Astrocyte (in vitro differentiated cells and primary cell): ENCODE measurements at places on chromosomes 12 and 14. TPM values are rescaled to one million over a fixed set of nuclear protein-coding genes. Genes with fewer than 3 reads are reported as not detected.
A peak's percentile ranks its signal among the peaks of the same experiment; 100 is the strongest.

USP44 gene
- total RNA-seq, result 4.3 and 5.4 TPM in 2 replicates

GRCh38 chr14:74081491-74081890 is 2.8 kb downstream of the ALDH6A1 start:
- H3K27me3 ChIP-seq, result no peaks in the 10 kb centered on the region
- no peak overlapping the region for H3K27ac ChIP-seq
- no peak for DNase-seq
- H3K4me3 ChIP-seq, result no peak overlapping the region

PIK3C2G gene
- total RNA-seq, result 0.05 TPM in 1 of 2 replicates, not detected in the other

TEP1 gene
- 21.0 and 28.4 TPM in 2 replicates for total RNA-seq

DNA sequence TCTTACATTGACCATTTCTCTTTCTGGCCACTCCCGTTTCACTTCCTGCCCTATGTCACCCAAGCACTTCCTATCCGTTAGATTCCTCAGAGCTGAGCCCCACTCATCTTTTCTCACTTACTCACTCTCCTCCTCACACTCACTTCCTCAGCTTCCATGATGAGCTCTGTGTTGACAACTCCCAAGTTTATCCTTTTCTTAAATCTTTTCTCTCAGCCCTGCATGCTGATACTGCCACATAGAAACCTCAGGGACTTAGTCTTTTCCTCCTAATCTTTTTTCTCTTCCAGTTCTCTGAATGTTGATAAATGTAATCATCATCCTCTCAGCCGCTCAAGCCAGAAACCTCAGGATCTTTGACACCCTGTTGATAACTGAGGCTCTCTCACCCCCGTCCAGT is 99.6 kb downstream of the ANO6 start:
- no peak overlapping the region for H3K27ac ChIP-seq
- DNase-seq, result no peak
- no peak overlapping the region for H3K4me3 ChIP-seq
- H3K4me1 ChIP-seq, result no peaks in the 10 kb centered on the region
- no peaks in the 10 kb centered on the region for H3K27me3 ChIP-seq
- peaks cover 4% of the 10 kb centered on the region for H3K36me3 ChIP-seq

DNA sequence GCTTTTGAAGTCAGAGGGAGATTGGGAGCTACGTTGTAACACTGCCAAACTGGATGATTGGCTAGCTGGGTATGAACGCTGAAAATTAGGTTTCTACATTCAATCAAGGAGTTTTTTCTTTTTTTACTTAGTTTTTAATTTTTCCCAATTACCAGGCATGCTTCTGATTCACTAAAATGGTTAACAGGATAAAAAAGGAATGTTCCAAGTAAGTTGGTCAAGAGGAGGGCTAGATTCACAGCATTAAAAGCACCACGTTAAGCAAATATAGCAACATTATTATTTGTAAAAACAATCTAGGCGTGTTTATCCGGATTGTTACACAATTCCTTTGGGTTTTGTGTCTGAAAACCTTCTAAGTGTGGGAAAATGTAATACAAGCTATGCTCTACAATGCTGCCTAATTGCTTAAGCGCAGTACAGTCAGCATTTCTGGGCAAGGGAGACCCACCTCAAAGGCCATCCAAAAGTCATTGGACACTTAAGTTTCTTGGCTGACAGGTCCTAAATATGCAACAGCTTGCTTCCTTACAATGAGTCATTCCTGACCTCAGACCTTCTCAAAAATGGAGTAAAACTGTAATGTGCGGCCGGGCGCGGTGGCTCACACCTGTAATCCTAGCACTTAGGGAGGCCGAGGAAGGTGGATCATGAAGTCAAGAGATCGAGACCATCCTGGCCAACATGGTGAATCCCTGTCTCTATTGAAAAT is 1.2 kb downstream of the RPLP0 start:
- peak overlapping the region; percentile 72 for H3K27ac ChIP-seq
- peak overlapping the region; percentile 99 for H3K4me3 ChIP-seq
- no peaks in the 10 kb centered on the region for H3K27me3 ChIP-seq
- H3K4me1 ChIP-seq, result peaks cover 35% of the 10 kb centered on the region

CLEC2A gene
- total RNA-seq, result 0.84 and 2.0 TPM in 2 replicates

DNA sequence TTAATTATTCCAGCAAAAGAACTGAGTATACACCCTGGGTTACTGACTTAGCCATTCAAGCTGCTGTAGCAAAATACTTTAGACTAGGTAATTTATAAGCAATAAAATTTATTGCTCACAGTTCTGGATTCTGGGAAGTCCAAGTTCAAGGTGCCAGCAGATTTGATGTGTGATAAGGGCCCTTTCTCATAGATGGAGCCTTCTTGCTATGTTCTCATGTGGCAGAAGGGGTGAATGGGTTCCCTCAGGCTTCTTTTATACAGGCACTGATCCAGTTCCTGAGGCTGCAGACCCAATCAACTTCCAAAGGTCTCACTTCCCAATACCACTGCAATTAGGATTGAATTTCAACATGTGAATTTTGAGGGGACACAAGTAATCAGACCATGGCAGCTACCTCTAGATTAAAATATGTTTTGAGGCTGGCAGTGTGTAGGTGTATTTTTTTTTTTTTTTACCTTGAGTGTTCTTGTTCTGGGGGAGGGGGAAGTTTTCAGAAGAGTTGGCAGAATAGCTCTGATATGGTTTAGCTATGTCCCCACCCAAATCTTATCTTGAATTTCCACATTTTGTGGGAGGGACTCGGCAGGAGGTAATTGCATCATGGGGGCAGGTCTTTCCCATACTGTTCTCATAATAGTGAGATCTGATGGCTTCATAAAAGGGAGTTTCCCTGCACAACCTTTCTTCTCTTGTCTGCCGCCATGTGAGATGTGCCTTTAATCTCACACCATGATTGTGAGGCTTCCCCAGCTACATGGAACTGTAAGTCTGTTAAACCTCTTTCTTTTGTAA is 178.2 kb downstream of the RASSF9 start:
- no peaks in the 10 kb centered on the region for H3K4me1 ChIP-seq
- H3K27ac ChIP-seq, result no peak overlapping the region
- DNase-seq, result no peak
- no peaks in the 10 kb centered on the region for H3K27me3 ChIP-seq
- H3K4me3 ChIP-seq, result no peak overlapping the region
- no peaks in the 10 kb centered on the region for H3K36me3 ChIP-seq

DNA sequence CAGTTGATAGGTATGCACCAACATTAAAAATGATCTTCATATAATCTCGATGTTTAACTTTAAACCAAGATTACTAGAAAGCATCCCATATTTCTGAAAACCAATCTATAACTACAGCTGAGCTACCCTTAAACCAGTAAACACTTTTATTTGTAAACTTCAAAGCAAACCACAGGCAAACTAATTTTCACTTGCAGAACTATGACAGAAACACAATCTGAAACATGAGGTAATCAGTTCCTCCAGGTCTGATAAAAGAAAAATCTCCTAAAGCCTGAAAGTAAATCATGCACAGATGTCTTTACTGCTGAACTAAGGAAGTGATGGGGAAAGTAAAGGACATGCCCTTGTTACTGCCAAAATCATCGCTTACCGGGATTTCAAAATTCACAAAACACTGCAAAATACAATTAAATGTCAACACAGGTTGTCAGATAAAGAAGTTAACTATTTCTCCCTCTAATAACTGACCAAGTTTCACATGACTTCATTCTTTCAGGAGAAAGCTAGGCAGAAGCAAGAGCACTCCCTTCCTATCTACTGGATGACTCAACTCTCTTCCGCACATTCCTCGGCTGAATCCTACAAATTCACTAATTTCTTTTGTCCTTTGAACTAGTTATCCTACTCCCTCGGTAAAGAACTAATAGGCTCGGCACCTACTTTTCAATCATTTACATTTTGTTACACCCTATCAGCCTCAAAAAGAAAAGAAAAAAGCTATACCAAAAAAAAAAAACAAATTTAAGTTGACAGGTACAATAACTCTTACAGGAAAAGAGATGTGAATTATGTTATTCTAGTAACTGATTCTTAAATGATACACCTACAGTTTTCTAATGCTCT is 1.4 kb downstream of the EEA1 start:
- no peaks in the 10 kb centered on the region for H3K27me3 ChIP-seq
- peak; percentile 77 for DNase-seq
- peak overlapping the region; percentile 76 for H3K4me3 ChIP-seq

GRCh38 chr14:72744416-72745120 is 149.3 kb downstream of the DPF3 start:
- H3K4me1 ChIP-seq, result peaks cover 23% of the 10 kb centered on the region
- H3K4me3 ChIP-seq, result no peak overlapping the region
- H3K36me3 ChIP-seq, result no peaks in the 10 kb centered on the region
- DNase-seq, result no peak
- H3K27ac ChIP-seq, result peak overlapping the region; percentile 88
- H3K27me3 ChIP-seq, result no peaks in the 10 kb centered on the region

GUCY2C gene
- total RNA-seq, result 0.09 and 0.10 TPM in 2 replicates

GRCh38 chr12:124395284-124395752 is 100.4 kb downstream of the RFLNA start:
- H3K4me3 ChIP-seq, result no peak overlapping the region
- H3K36me3 ChIP-seq, result peaks cover 12% of the 10 kb centered on the region
- H3K27ac ChIP-seq, result no peak overlapping the region
- peaks cover 54% of the 10 kb centered on the region for H3K4me1 ChIP-seq
- no peak for DNase-seq
- no peaks in the 10 kb centered on the region for H3K27me3 ChIP-seq

DNA sequence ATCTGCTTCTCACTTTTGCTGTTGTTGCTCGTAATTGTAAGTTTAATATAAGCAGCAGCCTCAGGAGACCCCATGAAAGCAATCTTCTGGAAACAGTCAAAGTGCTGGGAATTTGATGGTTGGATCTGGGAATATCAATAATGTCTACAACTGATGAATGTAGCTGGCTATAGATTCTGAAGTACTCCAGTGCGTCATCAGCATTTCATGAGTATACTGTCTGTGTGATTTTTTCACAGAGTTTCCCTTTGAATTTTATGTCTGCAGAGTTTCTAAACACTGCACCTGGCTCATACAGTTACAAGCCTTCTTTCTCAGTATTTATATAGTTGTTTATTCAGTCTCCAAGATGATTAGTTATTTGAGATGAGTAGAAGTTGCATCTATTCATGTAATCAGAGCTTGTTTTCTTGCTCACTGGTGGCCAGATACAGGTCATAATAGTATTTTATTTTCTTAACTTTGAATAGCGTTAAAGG is 222.3 kb downstream of the RAD51B start:
- H3K4me3 ChIP-seq, result no peak overlapping the region
- DNase-seq, result no peak
- H3K27ac ChIP-seq, result no peak overlapping the region
- peaks cover 2% of the 10 kb centered on the region for H3K27me3 ChIP-seq
- H3K4me1 ChIP-seq, result no peaks in the 10 kb centered on the region

- DNase-seq, result no peak
- H3K27me3 ChIP-seq, result no peaks in the 10 kb centered on the region
- peaks cover 15% of the 10 kb centered on the region for H3K4me1 ChIP-seq
- no peaks in the 10 kb centered on the region for H3K36me3 ChIP-seq
- H3K4me3 ChIP-seq, result no peak overlapping the region
Observed at GRCh38 chr12:69991690-69992288, 166.8 kb downstream of the MYRFL start.

SLC10A1 gene
- total RNA-seq, result not detected in 2 replicates

DNA sequence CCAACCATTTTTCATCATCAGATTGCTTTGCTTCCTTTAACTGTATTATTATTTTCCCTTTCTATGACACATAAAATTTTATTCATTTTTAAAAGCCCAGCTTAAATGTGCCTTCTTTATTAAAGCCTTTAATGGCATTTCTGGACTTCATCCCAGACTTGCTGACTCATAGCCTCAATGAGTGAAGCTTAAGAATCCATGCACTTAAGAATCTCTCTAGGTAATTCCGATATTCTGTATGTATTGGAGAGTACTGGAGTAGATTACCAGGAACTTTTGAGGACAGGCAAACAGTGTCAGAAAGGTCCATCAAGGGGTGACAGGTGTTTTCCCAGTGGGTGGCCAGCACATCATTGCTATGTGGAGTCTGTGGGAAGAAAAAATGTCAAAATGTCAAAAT is 107.9 kb downstream of the PTPRQ start:
- peak overlapping the region; percentile 47 for H3K27ac ChIP-seq
- no peaks in the 10 kb centered on the region for H3K27me3 ChIP-seq
- peak; percentile 98 for DNase-seq
- H3K4me1 ChIP-seq, result peaks cover 27% of the 10 kb centered on the region
- no peaks in the 10 kb centered on the region for H3K36me3 ChIP-seq

RHOJ gene
- 29.6 and 34.5 TPM in 2 replicates for total RNA-seq

GRCh38 chr12:43345023-43345422 is 207.0 kb downstream of the ADAMTS20 start:
- no peak for DNase-seq
- no peak overlapping the region for H3K4me3 ChIP-seq
- no peaks in the 10 kb centered on the region for H3K27me3 ChIP-seq
- H3K4me1 ChIP-seq, result no peaks in the 10 kb centered on the region
- no peaks in the 10 kb centered on the region for H3K36me3 ChIP-seq

GRCh38 chr12:9883175-9883574 is 1.9 kb downstream of the KLRF2 start:
- no peak overlapping the region for H3K27ac ChIP-seq
- H3K36me3 ChIP-seq, result no peaks in the 10 kb centered on the region
- H3K27me3 ChIP-seq, result no peaks in the 10 kb centered on the region
- no peak overlapping the region for H3K4me3 ChIP-seq
- no peak for DNase-seq

SDS gene
- total RNA-seq, result not detected in 2 replicates

DNA sequence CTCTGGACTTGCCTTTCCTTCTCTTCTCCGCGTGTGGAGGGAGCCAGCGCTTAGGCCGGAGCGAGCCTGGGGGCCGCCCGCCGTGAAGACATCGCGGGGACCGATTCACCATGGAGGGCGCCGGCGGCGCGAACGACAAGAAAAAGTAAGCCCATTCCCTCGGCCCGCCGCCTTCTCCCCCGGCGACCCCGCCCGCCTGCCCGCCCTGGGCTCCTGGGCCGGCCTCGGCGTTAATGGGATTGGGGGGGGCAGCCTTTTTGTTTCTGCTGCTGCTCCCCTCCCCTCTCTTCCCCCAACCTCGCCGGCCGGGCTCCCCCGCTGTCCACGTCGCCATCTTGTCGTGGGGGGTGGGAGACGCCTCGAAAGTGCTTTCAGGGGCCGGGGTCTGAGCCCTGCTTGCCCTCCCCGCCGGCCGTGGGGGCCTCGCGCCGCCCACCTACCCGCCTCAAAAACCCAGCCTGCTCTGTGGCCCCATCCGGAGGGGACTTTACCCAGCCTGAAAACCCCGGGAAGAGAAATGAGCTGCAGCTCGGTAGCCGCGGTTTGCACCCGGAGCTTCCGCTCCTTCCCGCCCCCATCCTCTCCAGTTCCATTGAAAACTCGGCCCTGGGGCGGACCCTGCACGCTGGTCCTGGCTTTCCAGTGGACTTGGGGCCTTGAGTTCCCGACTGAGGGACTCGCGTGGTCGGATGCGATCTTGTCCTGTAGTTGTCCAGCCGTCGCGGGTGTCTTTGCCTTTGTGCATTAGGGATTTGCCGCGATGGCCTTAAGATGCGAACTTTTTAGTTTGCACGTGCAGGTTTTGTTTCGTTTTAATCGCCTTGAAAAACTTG is 598 bp downstream of the HIF1A start:
- no peaks in the 10 kb centered on the region for H3K27me3 ChIP-seq
- H3K27ac ChIP-seq, result peak overlapping the region; percentile 95
- H3K4me1 ChIP-seq, result peaks cover 4% of the 10 kb centered on the region
- no peaks in the 10 kb centered on the region for H3K36me3 ChIP-seq
- peak; percentile 40 for DNase-seq

TECPR2 gene
- 19.9 and 23.1 TPM in 2 replicates for total RNA-seq
